ENCODE measurements at places on chromosomes 3 and 15.

DNA sequence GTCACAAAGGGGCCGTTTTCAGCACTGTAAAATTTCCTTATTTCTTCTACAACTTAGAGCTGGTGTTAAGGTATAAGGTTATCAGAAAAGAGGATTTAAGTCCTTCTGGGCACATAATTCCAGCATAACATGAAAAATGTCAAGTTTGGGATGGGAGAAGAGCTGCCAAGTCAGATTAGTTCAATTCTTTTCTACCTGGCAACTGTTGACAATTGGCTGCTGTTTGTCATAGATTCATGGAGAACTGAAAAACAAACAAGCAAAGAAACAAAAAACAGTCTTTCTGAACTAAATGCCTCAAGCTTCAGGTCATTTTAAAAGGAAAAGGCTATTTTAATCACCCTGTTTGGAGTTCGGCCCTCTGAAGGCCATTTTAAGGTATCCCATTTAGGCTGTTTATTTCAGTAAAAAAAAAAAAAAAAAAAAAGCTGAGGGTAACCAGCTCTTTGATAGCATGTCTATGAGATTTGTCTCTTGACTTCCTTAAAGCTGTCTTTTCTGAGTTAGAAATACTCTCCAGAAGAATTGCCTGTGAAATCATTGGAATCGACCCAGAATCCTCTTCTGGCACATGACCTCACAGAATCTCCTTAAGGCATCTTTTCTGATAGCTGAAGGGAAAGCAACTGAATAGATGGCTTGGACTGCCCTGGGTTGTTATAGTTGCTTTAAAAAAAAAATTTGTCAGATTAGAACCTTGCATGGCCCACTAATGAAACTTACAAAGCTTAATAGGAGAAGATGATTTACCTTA, 173.3 kb downstream of the SEMA6D start:
- no peaks in the 10 kb centered on the region for H3K27me3 ChIP-seq
- H3K36me3 ChIP-seq: no peaks in the 10 kb centered on the region
- no peak overlapping the region for H3K4me3 ChIP-seq
- DNase-seq: no peak
- H3K4me1 ChIP-seq: peaks cover 3% of the 10 kb centered on the region

DNA sequence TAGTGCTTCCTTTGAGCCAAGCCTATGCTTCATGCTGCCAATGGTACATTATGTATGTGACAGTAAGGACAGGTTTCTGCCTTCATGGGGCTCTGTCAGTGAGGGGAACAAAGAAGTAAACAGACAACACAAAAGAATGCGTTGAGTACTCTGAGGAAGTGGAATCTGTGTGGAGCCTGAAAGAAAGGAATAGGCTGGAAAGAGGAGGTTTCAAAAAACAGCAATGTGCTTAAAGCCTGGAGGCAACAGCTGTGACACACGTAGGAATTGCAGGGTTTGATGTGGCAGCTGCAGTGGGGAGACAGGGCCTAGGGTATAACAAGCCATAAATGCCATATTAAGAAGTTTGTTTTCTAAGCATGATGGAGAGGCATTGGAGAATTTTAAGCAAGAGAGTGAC, 316.7 kb downstream of the CLSTN2 start:
- no peaks in the 10 kb centered on the region for H3K27me3 ChIP-seq
- no peak overlapping the region for H3K4me3 ChIP-seq
- H3K27ac ChIP-seq: no peak overlapping the region
- H3K4me1 ChIP-seq: no peaks in the 10 kb centered on the region
- no peak for DNase-seq
- H3K36me3 ChIP-seq: no peaks in the 10 kb centered on the region

DNA sequence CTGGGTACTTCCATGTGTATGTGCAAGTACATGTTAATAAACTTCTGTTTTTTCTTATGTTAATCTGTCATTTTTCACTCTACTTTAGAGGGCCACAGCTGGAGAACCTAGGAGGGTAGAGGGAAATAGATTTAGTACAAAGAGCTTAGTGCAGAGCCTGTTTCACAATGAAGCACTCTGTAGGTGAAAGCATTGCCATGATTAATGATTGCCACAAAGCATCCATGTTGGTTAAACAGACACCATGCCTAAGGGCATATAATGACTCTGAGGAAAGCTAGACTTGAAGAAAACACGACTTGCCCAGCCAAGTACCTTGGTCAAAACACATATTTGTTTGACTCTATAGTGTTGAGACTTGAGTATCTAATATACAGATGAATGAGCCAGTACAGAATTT, 338.4 kb downstream of the FHIT start:
- H3K4me1 ChIP-seq: no peaks in the 10 kb centered on the region
- no peak for DNase-seq
- H3K36me3 ChIP-seq: no peaks in the 10 kb centered on the region

DNA sequence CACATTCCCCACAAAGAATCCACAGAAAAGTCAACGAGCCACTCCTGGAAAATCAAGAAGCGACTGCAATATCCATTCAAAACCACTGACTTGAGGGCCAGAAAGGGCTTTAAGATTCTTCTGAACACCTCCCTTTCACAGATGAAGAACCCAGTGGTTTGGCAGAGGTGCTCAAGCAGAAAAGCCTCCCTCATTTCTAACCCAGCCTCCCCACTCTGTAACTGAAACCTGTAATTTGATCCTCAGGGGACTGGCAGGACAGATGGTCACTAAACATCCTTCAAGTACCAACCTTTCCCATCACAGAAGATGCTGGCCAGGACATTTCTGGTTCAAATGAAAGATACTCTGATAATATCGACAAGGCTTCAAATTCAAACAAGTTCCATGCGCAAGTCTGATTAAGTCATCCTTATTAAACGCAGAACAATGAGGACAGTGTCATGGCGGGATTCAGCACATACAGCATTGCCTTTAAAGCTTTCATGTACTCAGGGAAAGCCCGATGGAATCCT, 5.5 kb downstream of the SEMA5B start:
- DNase-seq: no peak
- peaks cover 2% of the 10 kb centered on the region for H3K4me1 ChIP-seq

DNA sequence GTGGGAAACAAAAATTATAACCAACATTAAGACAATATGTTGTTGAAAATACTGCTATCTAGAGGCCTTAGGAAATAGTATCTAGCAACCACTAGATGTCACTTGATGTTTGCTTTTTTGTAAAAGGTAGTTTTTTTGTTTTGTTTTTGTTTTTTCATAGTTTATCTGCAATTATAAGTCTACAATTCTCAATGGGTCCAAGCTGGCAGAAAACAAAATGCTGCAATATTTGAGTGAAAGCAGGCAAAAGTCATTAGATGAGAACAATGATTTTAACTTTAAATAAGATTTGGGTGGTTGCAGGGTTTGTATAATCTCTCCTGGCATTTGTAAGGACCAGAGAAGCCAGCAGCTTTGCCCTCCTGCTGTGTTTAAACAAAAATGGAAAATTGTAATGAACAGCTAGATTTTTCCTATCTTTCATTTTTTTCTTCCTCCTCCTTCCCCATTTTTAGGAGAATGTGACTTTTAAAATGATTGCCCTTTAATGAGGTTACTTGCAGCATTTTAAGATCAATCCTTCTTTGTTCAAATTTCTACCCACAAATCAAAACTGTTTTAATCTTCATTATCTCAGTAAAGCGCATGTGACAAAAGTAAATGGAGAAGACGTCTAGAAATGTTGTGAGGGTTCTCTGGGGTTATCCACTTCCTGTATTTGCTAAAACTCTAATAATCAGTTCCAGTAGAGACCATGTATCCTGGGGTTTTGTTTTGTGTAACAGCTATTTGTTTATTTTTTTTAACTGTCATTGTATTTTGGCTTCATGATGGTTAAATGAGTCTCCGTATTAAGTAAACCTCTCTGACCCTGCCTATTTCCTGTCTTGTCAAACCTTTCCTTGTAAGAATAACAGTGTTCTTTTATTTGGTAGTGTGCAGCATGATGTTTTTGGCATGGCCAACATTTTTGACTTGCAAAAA, 27.3 kb downstream of the DUT start:
- peak overlapping the region; percentile 8 for H3K4me3 ChIP-seq
- H3K27me3 ChIP-seq: no peaks in the 10 kb centered on the region
- H3K36me3 ChIP-seq: no peaks in the 10 kb centered on the region
- peak; percentile 44 for DNase-seq

DNA sequence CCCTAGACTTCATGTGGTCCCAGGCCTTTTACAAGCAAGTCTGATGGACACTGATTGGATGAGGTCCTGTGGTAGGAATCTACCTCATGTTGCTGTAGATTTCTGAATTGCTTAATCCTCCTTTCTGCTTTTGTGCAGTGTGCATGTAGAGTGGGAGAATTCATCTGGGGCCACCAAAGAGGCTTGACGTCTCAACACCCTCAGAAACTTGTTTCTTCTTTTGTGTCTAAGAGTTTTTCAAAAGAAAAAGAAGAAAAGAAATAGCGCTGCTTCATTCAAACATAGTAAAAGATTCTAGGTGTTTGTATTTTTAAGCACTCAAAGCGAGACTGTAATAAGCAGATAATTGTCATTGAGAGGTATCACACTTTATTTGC, 46.2 kb downstream of the NR1D2 start:
- H3K4me3 ChIP-seq: no peak overlapping the region
- H3K27ac ChIP-seq: no peak overlapping the region
- peaks cover 3% of the 10 kb centered on the region for H3K4me1 ChIP-seq
- DNase-seq: no peak
- H3K36me3 ChIP-seq: no peaks in the 10 kb centered on the region

DNA sequence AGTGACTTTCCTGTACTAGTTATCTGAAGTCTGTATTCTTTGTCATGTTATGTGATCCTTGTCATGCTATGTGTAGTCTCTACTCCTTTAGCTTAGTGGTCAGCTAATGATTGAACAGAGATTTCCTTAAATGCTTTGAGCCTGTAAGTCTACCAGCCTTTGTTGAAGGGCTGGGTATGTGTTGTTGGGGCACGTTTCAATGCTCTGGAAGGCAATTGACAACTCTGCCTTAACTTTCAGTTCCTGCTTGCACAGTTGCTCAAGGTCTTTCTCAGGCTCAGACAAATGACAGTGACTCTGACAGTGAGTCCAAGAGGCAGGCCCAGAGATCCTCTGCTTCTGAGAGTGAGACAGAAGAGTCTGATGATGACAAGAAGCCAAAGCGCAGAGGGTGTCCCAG, 89.3 kb downstream of the CHD2 start:
- H3K4me3 ChIP-seq: no peak overlapping the region
- no peaks in the 10 kb centered on the region for H3K4me1 ChIP-seq
- peaks cover 83% of the 10 kb centered on the region for H3K36me3 ChIP-seq
- DNase-seq: no peak
- no peaks in the 10 kb centered on the region for H3K27me3 ChIP-seq

DNA sequence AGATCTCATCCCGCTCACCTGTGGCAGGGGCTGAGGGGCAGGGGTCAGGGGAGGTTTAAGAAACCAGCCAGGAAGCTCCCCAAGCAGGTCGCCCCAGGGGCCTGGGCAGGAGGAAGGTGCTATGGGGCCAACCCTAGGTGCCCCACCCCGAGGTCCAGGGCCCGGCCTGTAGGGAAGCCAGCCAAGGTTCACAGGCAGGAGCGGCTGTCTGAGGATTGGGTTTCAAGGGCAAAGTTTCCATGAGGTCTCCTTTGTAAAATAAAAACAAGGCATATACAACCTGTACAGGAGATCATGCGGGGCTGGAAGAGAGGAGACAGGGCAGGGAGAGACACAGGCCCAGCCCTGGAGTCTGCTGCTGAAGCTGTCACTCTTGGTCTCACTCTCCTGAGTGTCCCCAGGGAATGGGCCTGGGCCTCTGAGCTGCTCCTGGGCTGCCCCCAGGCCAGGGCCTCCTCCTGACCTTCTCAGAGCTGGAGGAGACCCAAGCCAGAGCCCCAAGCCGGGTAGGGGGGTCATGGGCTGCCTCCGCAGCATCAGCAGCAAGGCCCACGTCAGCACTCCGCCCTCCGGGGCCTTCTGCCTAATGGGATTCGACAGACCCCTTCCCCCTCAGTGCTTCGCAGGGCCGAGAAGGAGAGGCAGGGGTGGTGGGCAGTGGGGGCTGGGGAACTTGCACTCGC, 5.5 kb downstream of the CPLX3 start:
- no peak overlapping the region for H3K4me3 ChIP-seq
- DNase-seq: peak; percentile 77
- no peak overlapping the region for H3K27ac ChIP-seq
- no peaks in the 10 kb centered on the region for H3K4me1 ChIP-seq
- peaks cover 16% of the 10 kb centered on the region for H3K27me3 ChIP-seq
- H3K36me3 ChIP-seq: peaks cover 3% of the 10 kb centered on the region

GRCh38 chr3:99434190-99434589, 204.2 kb upstream of the COL8A1 start:
- H3K36me3 ChIP-seq: no peaks in the 10 kb centered on the region
- H3K27ac ChIP-seq: no peak overlapping the region
- peaks cover 6% of the 10 kb centered on the region for H3K4me1 ChIP-seq
- no peak overlapping the region for H3K4me3 ChIP-seq
- no peak for DNase-seq

DNA sequence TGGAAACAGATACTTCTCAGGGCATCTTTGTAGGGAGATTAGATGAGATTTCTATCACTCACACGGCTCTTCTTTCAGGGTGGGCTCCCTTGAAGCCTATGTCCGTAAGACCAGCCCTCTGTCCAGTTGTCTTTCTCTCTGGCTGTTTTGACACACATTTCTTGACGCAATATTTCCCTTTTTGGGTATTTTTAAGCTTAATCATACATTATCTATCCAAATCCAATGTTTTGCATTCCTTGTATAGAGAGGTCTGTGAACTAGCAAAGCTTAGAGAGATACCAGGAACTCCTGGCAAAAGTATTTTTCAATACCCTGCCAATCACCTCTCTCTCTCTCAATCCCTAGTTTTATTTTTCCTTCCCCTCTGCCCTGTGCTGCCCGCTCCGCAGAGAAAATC, 79.3 kb downstream of the EOMES start:
- H3K27ac ChIP-seq: peak overlapping the region; percentile 49
- H3K36me3 ChIP-seq: no peaks in the 10 kb centered on the region
- no peaks in the 10 kb centered on the region for H3K27me3 ChIP-seq

- H3K4me3 ChIP-seq: no peak overlapping the region
- peak; percentile 18 for DNase-seq
- no peaks in the 10 kb centered on the region for H3K36me3 ChIP-seq
- H3K27ac ChIP-seq: no peak overlapping the region
- no peaks in the 10 kb centered on the region for H3K27me3 ChIP-seq
- peaks cover 9% of the 10 kb centered on the region for H3K4me1 ChIP-seq
Measured at GRCh38 chr15:61115241-61115640, 113.9 kb downstream of the RORA start.

DNA sequence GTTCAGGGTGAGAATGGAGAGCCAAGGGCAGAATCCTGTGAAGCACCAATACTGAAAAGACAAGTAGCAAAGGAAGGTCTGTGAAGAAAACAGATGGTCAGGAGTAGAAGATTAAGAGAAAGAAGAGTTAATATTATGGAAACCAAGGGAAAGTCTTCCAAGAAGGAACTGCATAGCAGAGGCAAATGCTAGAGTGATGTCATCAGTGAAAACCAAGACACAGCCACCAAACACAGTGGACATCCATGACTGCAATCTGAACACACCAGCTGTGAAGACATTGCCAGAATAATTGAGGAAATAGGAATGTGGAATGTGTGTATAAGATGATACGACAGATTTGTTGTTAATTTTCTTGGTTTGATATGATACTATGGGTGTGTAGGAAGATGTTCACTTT, 26.8 kb upstream of the ZBTB38 start:
- no peak for DNase-seq
- no peaks in the 10 kb centered on the region for H3K27me3 ChIP-seq
- no peaks in the 10 kb centered on the region for H3K36me3 ChIP-seq
- no peak overlapping the region for H3K4me3 ChIP-seq
- no peak overlapping the region for H3K27ac ChIP-seq

- no peak overlapping the region for H3K27ac ChIP-seq
- no peak for DNase-seq
- no peaks in the 10 kb centered on the region for H3K4me1 ChIP-seq
Measured at GRCh38 chr3:169865176-169865767, 4.5 kb downstream of the LRRC31 start.
